ENCODE measurements at places on chromosomes 5 and 9.
A peak's percentile ranks its signal among the peaks of the same experiment; 100 is the strongest.

DNA sequence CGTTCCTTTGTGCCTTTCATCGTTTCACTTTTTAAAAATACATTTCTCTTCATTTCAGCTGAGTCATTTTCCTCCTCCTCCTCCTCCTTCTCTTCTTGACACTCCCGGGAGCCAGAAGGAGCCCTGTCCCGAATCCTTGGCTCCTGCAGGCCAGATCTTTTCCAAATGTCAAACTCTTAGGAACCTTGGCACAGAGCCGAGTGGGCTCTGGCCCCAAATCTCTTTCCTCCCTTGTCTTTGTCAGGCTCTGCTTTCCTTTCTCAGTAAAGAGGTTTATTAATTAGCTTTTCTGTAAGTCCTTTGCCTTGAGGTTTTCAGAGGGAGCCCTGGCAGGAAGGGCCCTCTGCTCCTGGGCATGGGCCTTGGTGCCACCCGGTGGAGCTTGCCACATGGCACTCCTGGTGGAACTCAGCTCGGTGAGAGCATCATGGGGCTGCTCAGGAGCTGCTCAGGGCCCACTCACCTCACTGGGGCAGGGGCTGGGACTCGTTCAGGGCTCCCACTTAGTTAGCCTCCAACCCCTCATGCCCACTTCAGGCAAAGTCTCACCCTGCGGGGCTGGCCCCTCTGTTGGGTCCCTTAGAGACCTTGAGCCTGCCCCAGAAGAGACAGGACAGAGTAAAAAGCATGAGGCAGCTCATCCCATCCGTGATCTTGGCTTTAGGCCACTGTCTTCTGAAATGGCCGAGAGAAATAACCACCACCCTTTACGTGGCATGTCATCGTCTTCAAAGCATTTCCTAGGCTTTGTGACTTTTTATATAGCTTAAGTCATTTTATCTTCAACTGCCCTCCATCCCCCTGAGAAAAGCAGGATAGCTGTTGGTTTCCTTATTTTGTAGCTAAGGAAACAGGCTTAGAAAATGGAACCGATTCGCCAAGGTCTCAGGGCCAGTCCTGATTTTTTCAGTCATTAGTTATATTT, 17.1 kb downstream of the STC2 start:
- no peak for DNase-seq

DNA sequence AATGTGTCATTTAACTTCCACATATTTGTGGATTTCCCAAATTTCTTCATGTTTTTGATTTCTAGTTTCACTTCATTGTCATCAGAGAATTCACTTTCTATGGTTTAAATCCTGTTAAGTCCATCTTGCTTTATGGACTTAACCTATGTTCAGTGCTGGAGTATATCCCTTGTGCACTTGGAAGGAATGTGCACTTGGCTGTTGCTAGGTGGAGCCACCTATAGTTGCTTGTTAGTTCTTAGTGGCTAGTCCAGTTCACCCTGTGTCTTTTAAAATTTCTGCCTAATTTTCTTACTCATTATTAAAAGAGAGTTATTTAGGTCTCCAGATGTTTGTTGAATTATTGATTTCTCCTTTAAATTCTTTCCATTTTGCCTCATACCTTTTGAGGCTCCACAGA, 1472.5 kb upstream of the CDH6 start:
- DNase-seq = no peak

DNA sequence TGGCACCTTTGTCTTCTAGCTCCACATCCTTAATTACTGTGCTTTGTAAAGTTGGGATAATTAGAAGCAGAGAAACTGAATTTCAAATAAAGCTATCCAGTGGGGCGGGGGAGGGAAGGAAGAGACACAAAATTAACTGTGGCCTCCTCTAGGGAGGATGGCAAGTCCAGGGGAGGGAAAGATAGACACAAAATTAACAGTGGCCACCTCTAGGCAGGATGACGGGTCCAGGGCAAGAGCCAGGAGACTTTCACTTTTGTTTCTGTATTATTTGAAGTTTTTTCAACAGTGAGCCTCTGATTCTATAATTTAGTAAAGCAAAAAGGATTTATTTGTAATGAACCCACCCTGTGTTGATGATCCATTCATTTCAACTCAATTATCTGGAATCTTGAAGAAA, 335.9 kb downstream of the MSX2 start:
- DNase-seq = no peak

GRCh38 chr5:98144116-98144515, 629.3 kb upstream of the RGMB start:
- no peak for DNase-seq

- DNase-seq = no peak
Observed at GRCh38 chr5:126814721-126815404, 37.9 kb downstream of the LMNB1 start.

DNA sequence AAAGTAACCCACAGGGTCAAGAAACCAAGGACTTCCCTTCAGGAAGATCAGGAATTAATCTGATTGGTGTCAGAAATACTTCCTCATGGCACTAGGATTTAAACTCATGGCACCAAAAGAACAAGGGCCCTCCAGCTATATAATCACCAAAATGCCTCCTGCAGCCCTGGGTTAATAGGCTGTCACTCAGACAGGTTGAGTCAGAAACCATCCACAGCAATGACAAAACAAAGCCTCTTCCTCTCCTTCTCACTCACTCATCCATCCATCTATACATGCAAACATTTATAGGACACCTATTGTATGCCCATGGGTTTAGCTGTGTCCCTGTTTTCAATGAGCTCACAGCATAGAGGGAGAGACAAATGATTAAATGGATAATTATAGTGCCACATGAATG, 62.5 kb upstream of the SPOCK1 start:
- DNase-seq = no peak

DNA sequence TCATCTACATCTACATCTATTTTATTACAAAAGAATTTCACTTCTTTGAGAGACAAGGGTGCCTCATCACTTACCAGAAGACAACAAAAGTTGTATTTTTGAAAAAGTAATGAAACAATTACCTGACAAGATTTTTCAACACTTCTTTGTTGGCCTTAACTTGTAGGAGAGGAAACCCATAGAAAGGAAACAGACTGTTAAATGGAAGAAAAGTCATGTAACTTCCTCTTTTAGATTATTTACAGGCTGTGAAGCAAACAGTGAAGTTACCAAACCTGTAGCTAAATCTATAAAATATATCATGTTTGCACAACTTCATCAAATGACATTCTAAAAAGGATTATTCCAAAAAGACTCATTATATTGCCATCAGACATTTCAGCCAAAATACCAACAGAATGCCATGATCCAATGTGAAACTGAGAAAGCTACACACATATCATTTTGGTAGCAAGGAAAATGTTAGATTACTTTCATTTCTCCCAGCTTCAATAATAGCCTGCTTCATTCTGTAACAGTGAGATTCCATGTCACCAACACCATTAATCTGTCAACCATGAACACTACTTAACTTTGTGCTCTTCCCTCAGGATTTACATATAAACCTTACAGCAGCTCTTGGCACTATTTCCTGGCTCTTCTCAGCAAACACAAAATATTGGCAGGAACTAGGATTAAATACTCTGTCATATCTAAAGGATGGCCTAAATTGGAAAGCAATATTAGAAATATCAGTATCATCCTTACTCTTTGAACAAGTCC, 122.5 kb downstream of the MCTP1 start:
- DNase-seq = no peak

- no peak for DNase-seq
Observed at GRCh38 chr9:3262826-3263529, 262.8 kb downstream of the RFX3 start.

DNA sequence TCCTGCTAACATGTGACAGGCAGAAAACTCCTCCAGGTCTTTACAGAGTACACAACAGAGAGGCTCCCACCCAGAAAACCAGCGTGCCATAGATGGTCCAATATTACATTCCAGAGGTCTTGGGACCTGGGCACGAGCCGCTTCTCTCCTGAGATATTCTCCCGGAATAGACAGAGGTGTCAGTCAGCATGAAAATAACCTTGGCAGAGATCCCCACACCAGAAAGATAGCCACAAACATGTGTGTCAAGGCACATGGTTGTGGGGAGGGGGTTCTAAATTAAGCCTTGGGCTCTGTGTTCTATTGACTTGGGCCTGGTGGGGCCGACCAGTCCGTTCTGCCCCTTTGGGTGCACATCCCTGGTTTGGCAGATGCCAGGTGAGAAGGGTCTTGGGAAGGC, 78.4 kb downstream of the BOD1 start:
- no peak for DNase-seq

DNA sequence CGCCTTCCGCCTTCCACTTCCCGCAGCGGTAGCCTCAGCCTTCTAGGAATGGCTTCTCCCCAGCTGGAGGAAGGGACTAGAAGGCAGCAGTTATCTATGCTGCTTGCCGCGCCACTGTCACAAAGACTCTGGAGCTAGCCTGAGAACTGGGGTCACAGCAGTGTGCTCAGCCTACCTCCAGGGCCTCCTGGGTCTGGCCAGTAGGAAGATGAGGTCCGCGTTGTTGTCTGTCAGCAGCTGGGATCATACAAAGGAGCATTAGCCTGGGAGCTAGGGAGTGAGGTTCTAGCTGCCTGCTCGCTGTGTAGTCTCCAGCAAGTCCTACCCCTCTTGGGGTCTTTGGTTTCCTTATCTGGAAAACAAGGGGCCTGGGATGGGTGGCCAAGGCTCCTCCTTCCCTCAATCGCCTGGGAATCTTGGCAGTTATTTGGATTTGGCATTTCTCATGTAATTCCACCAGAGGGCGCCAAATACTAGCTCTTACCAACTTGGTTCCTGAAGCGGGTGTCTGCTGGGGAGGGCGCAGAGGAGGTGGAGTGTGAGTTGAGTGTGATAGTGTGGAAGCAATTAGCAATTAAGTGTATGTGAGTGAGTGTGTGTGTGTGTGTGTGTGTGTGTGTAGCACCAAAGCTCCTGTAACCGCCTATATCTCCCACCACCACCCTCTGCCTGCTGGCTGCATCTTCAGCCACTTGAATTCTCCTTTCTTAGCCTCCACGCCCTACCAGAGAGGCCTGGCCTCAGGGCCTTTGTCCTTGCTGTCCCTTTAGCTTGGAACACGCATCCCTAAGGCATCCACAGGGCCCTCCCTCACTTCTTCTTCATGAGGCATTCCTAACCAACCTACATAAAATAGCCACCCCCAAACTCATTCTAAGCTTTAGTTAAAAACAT, 97.1 kb downstream of the ENTREP1 start:
- peak; percentile 87 for DNase-seq

- DNase-seq = no peak
Observed at GRCh38 chr5:26432386-26432785, 606.0 kb downstream of the CDH9 start.

- DNase-seq = no peak
Observed at GRCh38 chr5:157486861-157487260, 26.8 kb downstream of the NIPAL4 start.

DNA sequence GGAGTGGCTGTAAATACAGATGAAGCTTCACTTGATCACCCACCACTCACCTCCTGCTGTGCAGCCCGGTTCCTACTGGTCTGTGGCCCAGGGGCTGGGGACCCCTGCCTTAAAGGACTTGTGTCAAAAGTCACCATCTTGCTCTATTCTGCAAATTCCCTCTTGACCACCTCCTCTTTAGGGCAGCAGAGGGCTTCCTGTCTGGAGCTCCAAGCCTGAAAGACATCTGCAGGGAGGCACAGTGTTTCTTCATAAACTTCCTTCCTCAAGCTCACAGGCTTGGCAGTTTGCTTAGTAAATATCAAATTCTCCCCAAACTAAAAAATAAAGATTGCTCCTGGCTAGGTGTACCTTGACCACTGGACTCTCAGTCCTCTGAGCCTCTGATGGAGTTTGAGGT, 104.4 kb downstream of the FRMD3 start:
- no peak for DNase-seq

DNA sequence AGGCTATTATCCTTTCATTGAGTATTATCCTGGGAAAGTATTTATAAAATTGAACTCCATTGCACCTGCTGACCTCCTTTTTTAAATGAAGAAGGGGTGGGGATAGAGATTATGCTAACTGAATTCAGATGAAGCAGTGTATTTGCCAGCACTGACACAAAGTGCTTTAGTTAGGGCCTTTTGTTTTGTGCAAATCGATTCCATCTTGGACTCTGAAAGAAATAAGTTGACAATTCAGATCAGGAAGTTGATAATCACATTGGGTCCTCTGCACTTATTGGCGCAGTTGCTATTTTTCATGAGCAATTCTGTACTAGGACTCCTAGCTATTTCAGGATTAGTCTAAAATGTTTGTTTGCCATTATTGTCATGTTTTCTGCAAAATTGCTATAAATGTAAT, 101.6 kb upstream of the FSD1L start:
- DNase-seq = no peak

GRCh38 chr5:36944607-36945225, 68.1 kb downstream of the NIPBL start:
- DNase-seq = no peak

- DNase-seq = no peak
Observed at GRCh38 chr5:173839117-173839713, 48.9 kb upstream of the CPEB4 start.

DNA sequence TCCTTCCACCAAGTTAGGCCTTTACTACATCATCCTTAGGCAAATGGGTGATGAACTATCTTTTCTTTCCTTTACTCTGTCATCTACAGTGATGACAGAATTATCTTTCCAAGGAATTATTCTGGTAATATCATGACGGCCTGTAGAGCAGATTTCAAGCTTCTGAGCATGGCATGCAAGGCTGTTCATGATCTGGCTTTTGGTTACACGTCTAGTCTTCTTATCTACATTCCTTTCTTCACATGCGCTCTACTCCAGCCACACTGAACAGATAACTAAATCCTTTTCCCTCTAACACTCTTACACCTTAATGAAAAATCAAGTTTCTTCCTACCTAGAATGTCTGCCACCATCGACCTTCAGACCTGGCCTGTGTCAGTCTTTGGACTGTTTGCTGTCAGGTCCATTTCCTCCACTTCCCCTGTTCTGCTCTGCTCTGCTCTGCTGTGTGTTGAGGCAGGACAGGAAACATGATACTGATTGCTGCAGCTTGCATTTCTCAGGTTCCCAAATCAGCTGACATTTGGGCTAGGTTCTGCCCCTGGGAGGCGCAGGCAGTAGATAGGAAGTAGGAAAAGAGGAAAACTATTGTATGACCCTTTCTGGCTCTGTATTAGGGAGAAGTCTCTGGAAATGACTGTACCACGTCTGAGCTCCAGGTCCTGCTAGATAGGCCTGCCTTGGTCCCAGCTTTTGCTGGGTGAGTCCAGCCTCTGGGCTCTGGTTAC, 4.2 kb downstream of the SCGB3A2 start:
- no peak for DNase-seq

DNA sequence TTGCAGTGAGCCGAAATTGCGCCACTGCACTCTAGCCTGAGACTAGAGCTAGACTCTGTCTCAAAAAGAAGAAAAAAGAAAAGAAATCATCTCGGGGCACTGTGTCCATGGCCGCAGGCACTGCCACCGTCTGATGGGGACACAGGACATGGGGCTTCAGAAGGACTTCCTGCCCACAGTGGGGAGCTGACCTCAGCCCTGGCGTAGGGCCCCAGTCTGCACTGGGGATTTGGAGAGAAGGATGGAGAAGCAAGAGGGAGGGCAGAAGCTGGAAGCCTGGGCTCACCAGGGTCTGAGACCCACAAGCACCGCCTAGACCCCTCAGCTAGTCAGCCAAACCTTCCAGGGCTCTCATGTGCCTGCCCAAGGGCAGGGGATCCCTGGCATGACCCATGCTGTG, 4.1 kb upstream of the SARDH start:
- no peak for DNase-seq

GRCh38 chr5:1749346-1750124, 50.1 kb downstream of the MRPL36 start:
- no peak for DNase-seq

All from retina (tissue), 1 donor.